ENCODE measurements at places on chromosomes 7 and 10. TPM values are rescaled to one million over a fixed set of nuclear protein-coding genes. Genes with fewer than 3 reads are reported as not detected.

Gene IL15RA
- not detected for total RNA-seq

Gene CDK14
- total RNA-seq, result 77.9 TPM

Gene NRCAM
- total RNA-seq, result 143 TPM

Gene AZGP1
- total RNA-seq, result not detected

DNA sequence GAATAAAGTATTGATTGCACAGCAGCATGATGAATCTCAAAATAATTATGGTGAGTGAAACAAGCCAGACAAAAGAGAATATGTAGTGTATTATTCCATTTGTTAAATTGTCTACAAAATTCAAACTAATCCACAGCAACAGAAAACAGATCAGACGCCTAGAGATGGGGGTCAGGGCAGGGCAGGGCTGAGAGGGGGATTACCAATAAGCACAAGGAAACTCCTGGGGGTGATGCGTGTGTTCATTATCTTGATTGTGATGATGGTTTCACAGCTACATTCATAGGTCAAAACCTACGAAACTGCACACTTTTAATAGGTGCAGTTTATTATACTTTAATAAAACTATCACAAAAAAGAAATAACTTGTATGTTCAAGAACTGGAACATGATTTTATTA, 132.7 kb upstream of the CDK6 start:
- DNase-seq, result no peak

DNA sequence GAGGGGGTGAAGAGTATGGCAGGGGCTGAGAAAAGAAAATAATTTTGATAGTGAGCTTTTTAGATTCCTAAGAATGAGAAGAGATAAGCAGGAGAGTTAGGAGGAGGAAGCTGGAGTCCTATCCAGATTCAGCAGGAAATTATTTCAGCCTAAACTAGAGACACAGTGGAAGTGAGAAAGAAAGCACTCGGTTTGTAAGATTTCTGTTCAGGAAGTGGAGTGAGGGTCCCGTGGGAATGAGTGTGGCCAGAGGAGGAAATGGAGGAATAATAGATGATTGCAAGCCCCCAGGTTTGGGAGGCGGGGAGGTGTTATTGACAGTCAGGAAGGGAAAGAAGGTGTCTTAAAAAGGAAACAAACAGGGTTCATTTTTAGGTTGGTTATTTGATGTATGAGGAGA, 84.8 kb upstream of the NRP1 start:
- no peak for DNase-seq

DNA sequence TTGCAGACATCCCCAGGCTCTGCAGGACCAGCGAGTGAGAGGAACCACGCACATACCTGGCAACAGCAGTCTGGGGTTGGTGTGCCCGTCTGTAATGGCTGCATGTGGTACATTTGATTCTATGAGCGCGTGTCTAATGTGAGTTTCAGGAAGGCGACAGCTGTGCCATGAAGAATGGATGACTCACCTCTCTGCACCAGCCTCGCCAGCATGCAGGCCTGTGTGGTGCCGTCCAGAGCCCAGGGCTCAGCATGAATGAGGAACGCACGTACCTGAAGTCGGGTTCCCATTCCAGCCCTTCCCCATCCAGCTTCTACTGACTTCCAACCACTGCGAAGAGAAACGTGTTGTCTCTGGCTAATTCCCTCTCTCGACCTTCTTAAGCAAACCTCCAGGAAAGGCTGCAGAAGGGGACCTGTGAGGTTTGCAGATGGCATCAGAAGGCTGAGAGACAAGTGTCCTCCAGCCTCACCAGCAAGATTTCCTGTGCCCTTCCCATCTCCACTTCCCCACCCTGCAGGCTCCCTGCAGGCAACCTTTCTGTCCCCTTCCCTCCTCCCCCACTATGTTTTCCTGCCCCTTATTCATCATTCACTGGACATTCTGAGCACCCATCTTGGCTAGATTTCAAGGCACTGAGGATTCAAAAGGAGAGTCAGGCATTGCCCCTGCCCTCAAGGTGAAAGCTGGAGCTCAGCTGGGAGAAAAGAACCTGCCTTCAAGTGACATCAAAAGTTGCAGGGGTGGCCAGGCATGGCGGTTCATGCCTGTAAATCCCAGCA, 54.3 kb downstream of the ASB13 start:
- DNase-seq, result no peak

DNA sequence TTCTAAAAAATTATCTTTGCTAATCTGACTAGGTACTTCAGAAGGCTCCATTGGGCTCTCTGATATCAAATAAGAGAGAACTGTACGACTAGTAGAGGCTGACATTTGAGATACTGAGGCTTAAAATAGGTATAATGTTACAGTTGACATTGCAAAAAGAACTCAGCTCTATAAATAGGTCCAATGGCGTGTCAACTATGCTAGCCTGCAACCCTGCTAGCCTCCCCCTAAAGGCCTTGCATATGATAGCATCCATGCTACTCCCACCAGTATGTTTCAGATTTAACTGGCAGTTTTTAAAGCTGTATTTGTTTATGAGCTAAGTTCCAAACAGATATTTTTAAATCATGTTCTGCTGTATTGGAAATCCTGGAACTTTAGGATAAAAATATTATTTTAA, at the start of gene PPP1R3A:
Gene PPP1R3A (minus strand): TSS at position 64 of the 400 bp plus-strand sequence. CDS start 13 bp downstream, at position 51.
- DNase-seq, result no peak

- no peak for DNase-seq
Measured at GRCh38 chr10:49620286-49620810, 6.5 kb downstream of the CHAT start.

DNA sequence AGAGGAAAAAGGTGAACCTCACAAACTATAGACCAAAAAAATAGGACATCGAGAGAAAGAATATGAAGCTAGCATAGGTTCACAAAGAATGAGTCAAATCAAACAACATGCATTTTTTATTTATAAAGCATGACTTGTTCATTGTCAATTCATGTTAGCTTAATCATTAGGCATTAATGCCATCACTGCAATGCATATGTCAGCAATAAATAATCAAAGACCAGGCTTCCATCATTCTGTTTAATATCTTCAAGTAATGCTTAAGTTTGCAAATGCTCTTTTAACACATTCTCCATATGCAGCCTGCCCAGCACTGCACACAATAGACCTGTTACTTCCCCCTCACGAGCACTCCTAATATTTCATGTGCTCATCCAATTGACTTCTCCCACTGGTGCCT, 8.9 kb upstream of the MAGI2 start:
- no peak for DNase-seq

- DNase-seq, result no peak
Measured at GRCh38 chr10:43689007-43689491, 40.4 kb upstream of the ZNF32 start.

GRCh38 chr7:139738101-139738489, 39.7 kb downstream of the HIPK2 start:
- DNase-seq, result no peak

GRCh38 chr10:78864761-78865537, 203.8 kb upstream of the ZMIZ1 start:
- DNase-seq, result no peak

- DNase-seq, result no peak
Measured at GRCh38 chr10:81040940-81041339, 503.2 kb downstream of the SH2D4B start.

All from frontal cortex (tissue), 4 donors.